ENCODE measurements at places on chromosomes 6 and 20. TPM values are rescaled to one million over a fixed set of nuclear protein-coding genes. Genes with fewer than 3 reads are reported as not detected.
A peak's percentile ranks its signal among the peaks of the same experiment; 100 is the strongest.

FOXS1 gene
- not detected for total RNA-seq

DNA sequence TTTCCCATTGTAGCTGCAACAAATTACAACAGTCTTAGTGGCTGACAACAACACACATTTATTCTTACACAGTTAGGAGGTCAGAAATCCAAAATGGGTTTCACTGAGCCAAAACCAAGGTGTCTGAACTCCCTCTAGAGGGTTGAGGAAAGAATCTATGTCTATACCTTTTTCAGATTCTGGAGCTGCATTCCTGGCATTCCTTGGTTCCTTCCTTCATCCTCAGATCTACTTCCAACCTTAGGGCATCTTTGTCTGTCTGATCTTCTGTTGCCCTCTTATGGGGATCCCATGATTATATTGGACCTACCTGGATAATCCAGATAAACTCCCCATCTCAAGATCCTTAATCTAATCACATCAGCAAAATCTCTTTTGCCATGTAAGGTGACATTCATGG lies 540.9 kb upstream of the MAP3K7 start:
- no peak for DNase-seq

DNA sequence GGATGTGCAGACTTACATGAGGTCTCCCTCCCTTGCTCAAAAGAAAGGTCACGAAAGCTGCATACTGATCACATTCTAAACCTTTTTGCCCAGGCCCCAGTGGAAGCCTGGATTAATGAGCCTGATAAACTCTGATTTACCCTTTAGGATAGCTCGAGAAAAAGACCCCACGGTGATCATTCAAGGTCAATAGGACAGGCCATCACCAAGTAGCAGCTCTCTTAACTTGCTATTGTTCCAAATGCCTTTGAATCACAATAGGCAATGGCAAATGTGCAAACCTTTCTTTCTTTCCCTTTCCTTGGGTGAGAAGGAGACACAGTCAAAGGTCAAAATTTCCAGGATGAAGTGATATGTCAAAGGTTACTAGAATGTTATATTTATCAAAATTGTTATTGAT lies 327.3 kb downstream of the HDGFL1 start:
- DNase-seq: no peak

DNA sequence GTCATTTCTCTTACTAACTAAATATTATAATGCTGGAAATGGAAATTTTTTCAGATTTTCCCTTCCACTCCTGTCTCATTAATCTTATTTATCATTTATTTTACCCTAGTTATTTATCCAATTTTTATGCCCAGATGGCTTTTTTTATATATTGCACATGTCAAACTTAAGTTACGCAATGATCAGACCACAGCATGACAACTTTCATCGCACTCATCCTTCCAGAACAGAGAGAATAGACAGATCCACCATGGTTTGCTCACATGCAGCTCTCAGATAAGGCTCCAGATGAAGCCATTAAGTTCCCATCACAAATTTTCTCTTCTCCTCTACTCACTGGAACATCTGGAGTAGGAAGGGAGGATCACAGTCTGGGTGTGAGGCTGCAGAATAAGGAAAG lies 48.7 kb downstream of the MAP7 start:
- DNase-seq: no peak

- no peak for DNase-seq
Observed at GRCh38 chr20:39133201-39133600, 171.1 kb downstream of the DHX35 start.

DNA sequence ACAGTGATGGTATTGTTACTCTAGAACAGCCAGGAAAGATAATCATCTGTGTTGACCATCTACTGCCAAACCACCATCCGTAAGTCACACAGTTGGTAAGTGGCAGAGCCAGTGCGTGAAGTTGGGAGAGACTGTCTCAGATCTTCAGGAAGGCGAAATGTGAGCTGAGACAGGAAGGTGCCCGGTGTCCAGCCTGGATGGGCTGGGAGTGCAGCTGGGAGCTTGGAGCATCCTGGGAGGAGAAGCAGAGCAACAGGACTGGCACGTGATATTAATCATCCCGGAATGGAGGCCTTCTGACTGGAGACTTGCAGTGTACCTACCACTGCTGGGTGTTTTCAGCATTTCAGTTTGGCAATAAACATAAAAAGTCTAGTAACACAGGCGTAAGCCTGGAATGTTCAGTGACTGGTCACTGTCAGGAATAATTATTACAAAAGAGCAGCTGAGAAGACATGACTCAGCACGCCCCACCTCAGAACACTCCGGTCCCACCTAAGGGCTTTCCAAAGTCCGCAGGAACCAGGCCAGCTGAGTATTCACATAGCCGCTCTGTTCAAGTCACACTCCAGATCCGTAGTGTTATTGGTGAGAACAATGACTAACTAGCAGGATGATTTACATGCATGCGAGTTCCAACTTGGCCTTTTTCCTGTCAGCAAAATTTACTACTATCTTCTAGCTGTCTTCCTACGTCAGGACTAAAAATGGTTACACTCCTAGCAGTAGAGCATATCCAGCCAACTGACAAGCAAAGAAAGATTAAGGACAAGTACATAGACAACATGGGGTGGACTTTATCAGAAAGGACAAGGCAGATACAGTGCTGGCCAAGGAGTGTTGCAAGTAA lies 45.1 kb upstream of the PNRC1 start:
- peak; percentile 84 for DNase-seq

Data from left lobe of liver (tissue), 2 donors.